ENCODE measurements at places on chromosomes 3 and 15.

GRCh38 chr3:140686128-140686527 is 8.3 kb downstream of the TRIM42 start:
- no peak for DNase-seq

- DNase-seq = no peak
These were observed 362.7 kb upstream of the SUCLG2 start for GRCh38 chr3:68017069-68017468.

GRCh38 chr3:100072326-100073048 is 41.8 kb downstream of the FILIP1L start:
- no peak for DNase-seq

DNA sequence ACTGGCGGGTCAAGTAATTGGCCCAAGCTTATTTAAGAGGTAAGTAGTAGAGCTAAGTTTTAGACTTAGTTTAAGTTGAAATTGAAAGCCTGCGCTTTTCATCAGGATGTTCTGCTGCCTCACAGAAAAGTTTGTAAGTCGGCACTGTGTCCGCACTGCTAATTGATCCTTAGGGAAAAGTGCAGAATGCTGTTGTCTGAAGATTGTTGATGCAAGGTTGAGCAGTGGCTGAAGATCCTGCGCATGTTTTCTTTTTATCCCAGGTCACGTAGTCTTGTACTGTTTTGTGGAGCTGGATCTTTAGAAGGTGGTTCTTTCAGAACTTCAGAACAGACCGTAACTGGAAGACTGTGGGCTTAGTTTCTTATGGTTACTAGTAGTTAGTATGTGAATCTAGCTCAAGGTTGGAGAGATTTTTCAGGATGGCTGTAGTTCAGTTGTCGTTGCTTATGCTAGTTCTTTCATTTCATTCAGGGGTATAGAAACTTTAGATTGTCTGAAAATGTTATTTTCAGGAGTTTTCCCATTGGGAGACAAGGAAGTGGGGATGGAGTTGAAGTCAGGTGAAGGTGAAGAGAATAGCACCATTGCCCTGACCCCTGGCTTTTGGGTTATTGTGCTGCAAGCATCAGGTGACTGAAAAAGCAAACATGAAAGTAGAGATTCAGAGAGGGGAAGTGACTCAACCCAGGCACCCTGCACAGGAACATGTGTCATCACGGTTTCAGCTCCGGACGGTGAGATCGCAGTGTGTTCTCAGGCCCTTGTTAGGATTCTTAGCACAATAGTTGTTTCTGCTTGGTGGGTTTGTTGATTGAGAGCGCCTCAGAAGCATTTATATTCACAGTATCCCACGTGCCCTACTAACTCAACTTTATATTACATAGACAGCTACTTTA is 32.8 kb downstream of the AKAP13 start:
- no peak for DNase-seq

GRCh38 chr3:113423699-113424098 is 17.6 kb downstream of the CFAP44 start:
- DNase-seq = no peak

- DNase-seq = no peak
These were observed 59.2 kb downstream of the TMOD3 start for GRCh38 chr15:51888593-51889195.

DNA sequence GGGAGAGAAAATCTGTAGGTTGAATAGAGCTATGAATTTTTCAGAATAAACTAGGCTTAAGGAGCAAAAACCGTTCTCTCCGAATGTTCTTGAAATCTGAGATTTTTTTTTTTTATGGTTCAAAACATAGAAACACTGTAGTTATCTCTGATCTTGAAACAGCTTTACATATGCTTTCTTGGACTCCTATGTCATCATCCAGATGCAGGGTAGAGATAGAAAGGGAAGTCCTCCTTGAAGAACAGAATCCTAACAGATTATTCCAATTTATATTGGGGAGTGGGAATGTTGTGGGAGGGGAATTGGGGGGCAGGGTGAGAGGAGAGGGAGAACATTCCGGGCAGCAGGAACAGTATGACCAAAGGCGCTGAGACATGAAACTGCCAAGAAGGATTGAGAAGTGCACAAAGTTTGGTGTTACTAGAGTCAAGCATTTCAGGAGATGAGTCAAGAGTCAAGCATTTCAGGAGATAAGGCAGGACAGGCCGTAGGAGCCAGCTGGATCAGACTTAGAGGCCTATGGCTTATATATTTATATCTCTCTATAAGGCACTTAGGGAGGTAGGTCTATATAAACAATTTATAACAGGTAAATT is 21.9 kb upstream of the ST3GAL6 start:
- no peak for DNase-seq

DNA sequence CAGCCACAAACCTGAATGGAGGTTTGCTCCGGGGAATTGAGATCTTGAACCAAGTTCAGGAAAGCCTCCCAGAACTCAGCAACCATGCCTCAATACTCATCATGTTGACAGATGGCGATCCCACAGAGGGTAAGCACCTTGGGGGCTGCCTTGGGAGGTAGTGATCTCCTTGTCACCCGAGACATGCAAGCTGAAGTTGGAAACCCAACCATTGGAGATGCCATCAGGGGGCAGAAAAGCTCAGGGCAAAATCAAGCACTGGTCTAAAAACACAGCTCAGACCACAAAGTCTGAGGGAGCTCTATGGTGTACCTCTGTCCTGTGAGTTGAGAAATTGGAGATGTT is 5.8 kb downstream of the ITIH1 start:
- DNase-seq = no peak

DNA sequence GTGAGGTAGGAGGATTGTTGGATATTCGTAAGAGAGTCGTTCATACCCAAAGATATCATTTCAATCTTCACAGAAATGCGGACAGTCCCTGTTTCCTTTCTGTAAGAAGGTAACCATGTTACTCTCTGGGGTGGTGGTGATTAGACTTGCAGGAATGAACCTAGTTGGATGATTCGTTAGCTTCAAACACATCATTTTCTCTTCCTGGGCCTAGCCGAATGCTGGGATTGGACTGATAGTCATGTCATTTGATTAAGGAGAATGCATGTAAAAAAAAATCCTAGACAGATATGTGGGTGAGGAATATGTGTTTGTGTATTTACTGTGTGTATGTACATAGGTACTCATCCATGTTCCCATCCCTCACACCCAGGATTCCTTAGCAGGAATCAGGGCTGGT is 12.4 kb downstream of the SLCO3A1 start:
- no peak for DNase-seq

DNA sequence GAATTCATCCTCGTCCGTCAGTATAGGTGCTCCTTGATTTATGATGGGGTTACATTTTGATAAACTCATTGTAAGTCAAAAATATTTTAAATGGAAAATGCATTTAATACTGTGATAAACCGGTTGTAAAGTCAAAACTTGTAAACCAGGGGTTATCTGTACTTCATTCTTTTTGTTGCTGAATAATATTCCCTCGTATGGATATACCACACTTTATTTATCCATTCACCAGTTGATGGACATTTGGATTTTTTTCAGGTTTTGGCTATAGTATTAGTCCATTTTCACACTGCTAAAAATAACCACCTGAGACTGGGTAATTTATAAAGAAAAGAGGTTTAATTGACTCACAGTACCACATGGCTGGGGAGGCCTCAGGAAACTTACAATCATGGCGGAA is 47.7 kb downstream of the NFKBIZ start:
- DNase-seq = no peak

- no peak for DNase-seq
These were observed 967.7 kb downstream of the AGBL1 start for GRCh38 chr15:87047203-87047965.

GRCh38 chr3:113271594-113272384 is 60.4 kb downstream of the BOC start:
- no peak for DNase-seq

GRCh38 chr3:51403675-51404074 is 12.6 kb downstream of the RBM15B start:
- DNase-seq = no peak

GRCh38 chr3:65338571-65338970 is 650.8 kb upstream of the ADAMTS9 start:
- DNase-seq = no peak

GRCh38 chr3:85525264-85525663 is 566.5 kb downstream of the CADM2 start:
- no peak for DNase-seq

GRCh38 chr3:5332270-5332956 is 144.9 kb downstream of the EDEM1 start:
- DNase-seq = no peak

- DNase-seq = no peak
These were observed 168.6 kb downstream of the APBA2 start for GRCh38 chr15:29054171-29055045.

GRCh38 chr3:185586686-185587039 is 568 bp downstream of the SENP2 start:
- DNase-seq = no peak

GRCh38 chr15:46644501-46645481 is 1010.0 kb downstream of the SQOR start:
- no peak for DNase-seq

DNA sequence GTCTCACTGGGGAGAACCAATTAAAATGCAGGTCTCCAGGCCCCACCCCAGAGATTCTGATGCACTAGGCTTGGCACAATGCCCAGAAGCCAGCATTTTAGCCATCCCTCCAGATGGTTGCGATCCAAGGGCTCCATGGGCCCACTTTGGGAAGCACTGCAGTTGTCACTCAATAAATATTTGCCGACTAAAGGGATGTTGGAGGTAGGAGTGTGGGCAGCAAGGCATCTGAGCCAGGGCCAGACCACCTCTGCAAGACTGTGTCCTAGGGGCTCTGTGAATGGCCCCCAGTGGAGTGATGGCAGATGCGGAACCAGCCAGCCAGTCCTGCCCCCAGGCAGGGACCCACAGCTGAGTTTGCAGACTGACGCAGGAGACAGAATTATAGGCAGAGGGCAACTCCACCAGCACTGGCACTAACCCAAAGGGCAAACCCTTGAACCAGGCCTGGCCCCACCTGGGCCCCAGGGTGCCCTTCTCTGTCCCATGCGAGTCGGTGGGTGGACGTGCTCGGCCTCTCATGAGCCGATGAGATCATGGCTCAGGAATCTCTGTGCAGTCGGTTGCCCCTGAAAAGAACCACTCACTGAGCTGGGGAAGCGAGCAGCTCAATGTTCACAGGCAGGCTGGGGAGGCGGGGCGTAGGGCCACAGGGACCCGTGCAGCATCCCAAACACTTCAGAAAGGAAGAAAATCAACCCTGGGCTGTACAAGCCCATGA is 49.7 kb downstream of the SEMA5B start:
- DNase-seq = no peak

GRCh38 chr3:162019817-162020216 is 523.2 kb downstream of the OTOL1 start:
- DNase-seq = no peak

DNA sequence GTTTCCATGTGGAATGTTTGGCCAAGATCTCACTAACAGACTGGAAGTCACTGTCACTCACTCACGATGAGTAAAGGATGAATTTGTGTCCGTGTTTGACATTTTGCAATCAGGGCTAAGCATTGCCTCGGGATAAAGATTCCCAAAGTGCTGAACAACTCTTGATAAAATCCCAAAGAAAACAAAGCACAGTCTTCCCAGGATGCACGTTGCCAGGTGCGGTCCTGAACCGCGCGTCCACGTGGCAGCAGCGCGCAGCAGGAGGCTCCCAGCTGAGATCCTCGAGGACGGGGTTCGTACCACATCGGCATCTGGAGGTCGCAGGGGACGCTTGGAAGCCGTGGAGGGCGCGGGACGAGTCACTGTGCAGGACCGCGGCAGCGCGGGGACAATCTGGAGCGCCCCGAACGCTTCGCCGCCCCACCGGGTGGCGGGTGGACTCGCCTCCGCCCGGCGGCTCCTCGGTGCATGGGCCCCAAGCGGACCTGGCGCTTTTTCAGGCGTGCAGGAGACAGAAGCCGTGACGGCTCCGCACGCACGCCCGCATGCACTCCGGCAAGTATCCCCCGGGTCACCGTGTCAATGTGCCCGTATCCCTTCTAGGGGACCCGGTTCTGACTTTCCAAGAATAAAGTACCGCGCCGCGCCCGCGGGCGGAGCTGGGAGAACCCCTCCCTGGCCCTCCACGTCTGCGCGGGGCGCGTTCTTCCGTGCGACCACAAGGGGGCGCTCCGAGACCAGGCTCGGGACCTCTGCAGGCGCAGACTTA is 17.7 kb downstream of the CPN2 start:
- no peak for DNase-seq

DNA sequence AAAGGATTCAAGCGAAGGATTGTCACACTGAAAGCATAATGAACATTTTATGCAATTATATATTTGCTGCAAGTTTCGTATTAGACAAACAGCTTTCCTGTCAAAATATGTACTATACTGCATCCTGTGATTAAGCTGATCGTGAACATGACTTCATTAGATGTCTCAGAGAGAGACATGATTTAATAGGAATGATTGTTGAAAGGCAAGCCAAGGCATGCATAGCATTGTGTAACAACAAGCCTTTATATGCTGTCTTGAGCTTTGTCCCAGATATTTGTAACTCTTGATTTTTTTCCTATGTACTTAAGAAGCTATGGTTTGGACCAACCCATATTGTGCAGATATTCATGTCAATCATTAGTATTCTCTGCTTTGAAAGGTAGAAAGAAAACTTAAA is 309.1 kb downstream of the KCNH8 start:
- no peak for DNase-seq

GRCh38 chr15:25789211-25789610 is 73.9 kb downstream of the ATP10A start:
- no peak for DNase-seq

DNA sequence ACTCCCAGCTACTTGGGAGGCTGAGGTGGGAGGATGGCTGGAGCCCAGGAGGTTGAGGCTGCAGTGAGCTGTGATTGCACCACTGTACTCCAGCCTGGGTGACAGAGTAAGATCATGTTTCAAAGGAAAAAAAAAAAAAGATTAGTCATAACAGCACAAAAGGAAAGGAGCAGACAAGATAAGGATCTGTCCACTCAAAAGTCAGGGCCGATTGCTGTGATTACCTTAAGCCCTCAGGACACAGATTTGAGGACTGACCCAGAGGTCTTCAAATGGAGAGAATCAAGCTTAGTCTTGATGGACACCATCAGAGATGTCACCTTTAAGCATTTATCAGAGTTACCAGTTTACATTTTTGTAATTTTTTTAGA is 23.9 kb upstream of the HEG1 start:
- no peak for DNase-seq

- DNase-seq = no peak
These were observed 217.0 kb upstream of the ICE2 start for GRCh38 chr15:60695713-60696522.

DNA sequence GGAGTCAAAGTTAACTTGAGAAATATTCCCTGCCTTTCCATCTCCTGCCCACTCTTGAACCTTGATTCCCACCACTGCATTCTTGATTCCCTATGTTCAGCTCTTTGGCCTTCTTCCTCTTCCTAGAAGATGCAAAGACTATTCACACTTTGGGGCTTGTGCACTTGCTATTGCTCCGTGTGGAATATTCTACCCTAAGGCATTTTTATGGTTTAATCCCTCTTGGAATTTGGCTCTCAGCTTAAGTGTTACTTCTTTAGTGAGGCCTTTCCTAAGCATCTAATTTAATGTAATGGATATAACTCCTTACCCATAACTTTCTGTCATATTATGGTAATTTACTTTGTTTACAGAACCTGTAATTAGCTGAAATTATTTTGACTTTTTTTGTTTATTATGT is 318.9 kb upstream of the COL8A1 start:
- DNase-seq = no peak

- no peak for DNase-seq
These were observed 212.4 kb downstream of the OPA1 start for GRCh38 chr3:193805448-193805847.
